ENCODE measurements at places on chromosomes 5 and 9.
A peak's percentile ranks its signal among the peaks of the same experiment; 100 is the strongest.

DNA sequence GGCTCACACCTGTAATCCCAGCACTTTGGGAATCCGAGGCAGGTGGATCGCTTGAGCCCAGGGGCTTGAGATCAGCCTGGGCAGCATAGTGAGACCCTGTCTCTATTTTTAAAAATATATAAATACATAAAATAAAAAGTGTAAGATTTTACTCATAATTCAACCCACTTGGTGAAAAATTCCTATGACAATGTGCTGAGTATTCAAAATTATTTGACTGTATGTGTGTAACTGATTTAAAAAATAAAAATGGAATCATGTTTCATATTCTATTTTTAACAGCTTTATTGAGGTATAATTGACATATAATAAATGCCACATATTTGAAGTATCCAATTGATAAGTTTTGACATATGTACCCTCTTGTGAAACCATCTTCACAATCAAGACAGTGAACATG lies 22.8 kb downstream of the GM2A start:
- no peak for DNase-seq

DNA sequence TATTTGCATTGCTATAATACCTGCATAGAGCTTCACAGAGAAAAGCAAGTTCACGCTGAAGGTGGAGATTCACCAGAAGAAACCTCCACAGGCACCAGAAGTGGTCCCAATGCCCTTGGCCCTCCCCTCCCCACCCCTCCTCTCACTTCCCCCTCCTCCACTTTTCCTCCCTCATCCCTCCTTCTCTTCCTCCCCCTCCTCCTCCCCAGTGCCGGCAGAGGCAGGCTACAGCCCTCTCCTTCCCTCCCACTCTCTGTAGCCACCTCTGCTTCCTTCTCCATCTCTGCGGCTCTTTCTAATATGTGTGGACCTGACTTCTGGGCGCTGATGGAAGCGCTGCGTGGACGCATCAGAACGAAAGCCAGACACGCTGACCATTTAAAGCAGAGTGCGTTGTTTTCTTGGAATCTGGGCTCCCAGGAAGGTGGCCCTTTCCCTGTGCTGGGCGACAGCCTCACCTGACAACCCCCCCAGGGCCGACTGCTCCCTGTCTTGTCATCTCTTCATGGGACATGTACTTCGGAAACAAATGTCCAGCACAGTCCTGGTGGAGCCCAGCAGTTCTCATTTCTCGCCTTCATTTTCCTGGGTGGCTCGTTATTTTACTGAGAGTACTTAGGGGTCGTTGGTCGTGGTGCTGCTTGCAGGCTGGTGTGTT lies 29.5 kb downstream of the NDUFS6 start:
- DNase-seq, result no peak

DNA sequence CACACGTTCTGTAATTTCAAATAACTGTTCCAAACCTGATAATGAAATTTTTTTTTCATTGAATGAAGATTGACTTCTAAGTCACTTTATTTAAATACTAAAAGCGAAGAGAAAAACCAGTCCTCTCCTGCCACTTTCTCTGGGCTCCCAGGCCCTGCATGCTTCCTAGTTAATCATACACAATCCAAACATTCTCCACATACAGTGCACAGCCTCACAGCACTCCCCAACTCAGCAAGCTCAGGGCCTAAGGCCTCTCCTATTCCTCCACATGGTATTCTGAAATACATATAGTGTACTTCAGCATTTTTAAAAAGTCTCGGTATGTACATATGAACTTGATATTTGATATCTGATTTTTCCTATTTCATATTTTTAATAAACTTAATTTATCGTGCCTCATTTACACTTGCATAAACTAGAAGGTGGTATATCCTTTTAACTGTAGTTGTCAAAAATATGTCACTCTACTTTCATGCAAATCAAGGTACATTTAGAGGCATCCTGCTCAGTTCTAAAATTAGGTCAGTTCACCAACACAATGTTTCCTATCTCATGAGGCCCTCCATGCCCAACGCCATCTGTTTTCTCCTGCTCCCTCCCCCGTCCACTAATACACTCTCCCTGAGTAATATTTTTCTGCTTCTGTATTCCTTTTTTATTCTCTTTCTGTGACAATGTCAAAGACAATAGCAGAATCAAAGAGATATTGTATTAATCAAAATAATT lies 206.7 kb downstream of the ARRDC3 start:
- DNase-seq, result no peak

- no peak for DNase-seq
Observed at GRCh38 chr5:154278908-154279307, 88.4 kb downstream of the GALNT10 start.

DNA sequence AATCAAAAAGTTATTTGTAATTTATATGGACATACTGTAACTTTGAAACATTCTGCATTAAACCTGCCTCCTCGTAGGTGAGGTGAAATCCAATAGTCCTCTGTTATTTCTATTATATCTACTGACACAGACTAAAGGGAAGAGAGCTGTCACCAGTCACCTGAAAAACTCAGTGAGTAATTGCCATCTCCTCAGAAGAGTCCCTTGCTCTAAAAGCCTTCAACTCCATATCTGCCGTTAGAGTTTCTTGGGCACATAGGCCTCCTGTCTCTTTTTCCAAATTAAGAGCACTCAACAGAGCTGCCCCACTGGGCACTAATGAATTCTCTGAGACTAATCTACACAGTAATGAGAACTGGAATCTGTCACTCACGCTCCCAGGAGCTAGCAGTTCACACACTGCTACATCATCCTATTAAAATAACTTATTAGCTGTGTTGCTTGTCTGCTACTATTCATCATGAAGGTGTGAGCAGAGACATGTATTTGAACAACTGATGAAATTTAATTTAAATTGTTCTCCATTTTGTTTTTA lies 67.3 kb upstream of the VCAN start:
- peak; percentile 9 for DNase-seq

DNA sequence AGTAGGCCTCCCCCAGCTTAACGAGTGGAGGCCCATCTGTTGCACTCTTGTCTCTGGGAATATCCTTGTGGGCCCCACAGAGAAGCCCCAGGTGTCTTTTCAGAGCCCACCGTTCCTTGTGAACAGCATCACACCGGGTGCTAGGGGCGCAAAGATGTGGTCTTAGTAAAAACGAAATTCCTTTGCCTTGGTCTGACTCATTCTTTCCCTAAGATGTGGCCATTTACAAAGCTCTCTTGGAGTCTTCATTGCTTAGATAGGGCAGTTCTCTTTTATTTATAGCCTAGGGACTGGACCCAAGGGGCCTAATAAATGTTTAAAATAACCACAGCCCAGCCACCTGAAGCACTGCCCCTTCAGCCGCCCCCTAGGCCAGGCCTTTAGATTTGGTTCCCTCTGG lies 52.8 kb upstream of the RPL26L1 start:
- DNase-seq, result no peak

GRCh38 chr5:2877522-2877921 lies 126.0 kb upstream of the IRX2 start:
- DNase-seq, result no peak

DNA sequence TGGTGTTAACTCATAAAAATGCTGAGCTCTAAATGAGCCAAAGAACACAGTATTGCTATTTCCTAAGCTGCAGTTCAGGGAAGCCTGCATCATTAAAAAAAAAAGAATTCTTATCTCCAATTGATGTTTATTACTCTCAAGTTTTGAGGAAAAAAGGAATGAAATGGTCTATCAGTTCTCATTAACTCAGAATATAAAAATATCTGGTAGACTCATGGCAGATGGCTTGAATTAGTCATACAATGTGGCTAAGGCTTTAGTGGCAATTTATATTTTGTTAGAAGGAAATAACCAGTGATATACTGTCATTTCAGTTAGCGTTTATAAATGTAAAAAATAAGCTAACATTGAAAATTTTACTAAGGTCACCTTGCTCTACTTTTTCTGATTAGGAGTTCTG lies 1403.4 kb upstream of the C9orf72 start:
- no peak for DNase-seq

DNA sequence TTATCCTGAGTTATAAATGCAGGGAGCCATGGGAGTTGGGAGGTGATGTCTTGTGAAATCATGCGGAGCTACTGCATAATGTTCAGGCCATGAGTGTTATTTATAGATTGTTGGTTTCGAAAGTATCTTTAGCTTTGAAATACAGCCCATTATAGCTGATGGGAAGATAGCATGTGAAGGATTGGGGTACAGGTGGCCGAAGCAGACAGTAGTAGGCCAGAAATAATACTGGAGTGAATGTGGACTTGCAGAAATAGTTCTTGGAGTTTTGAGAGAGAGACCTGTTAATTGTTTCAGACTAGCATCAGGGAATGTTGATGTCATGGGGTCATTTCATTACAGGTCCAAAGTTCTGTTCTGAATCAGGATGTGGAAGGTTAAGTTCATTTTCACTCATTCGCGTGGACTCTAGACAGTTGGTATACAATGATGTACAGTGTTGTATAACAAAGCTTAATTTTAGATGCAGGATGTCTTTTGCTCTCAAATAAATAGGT lies 3.8 kb downstream of the ATP6V1G1 start:
- no peak for DNase-seq

DNA sequence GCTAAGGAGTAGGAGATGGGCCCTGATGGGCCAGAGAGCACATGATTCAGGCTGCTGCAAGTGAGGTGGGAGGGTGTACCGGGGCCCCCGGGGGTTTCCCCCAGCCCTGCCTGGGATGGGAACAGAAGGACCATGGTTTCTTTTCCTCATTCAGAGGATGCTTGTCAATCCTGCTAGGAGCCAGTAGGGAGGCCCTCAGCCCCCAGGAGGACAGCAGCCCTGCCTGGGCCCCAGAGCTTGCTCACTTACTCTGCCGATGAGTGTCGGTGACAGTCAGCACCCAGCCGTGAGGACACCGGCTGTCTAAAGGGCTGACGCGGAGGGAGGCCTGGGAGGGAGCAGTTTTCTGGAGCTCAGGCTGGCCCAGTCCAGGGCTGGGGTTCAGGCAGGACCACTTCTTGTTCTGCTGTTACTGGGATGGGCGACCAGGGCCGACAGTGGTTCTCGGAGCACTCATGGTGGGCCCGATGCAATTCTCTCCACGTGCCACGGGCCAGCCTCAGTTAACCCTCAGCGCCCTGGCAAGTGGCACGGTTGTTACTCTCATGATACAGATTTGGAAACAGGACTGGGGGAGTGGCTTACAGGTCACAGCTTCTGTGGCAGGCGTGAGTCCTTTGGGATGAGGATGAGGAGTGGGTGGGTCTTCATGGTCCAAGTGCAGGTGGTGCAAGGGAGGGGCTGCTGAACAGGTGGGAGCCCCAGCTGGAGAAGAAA lies 1.8 kb downstream of the ARRDC1 start:
- no peak for DNase-seq

DNA sequence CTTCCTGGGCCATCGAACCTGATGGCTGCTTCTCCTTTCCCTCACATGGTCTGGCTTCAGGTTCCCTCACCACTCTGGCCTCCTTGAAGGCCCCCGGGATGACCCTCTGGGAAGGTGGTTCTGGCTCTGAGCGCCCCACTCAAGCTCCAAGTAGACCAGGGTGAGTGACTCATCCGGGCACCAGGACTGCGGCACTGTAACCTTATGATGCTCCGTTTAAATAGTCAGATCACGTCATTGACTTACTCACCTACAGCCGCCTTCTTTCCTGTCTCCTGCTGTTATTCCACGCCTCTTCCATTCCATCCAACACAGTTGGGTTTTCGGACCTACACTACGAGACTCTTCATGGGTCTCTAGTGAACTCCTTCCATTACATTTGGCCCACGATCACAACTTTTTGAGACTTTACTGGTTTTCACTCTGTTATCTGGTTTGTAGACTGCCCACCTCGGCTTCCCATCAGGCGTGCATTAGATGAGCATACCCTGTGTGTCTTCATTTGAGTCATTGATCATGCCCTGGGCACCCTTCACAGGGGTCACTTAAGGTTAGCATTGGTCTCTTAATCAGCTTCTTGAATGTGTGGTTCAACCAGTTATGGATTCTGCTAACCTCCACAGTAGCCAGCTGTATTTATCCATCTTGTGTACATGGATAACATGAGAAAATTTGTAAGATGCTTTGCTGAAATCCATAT lies 138.8 kb upstream of the LMX1B start:
- no peak for DNase-seq

DNA sequence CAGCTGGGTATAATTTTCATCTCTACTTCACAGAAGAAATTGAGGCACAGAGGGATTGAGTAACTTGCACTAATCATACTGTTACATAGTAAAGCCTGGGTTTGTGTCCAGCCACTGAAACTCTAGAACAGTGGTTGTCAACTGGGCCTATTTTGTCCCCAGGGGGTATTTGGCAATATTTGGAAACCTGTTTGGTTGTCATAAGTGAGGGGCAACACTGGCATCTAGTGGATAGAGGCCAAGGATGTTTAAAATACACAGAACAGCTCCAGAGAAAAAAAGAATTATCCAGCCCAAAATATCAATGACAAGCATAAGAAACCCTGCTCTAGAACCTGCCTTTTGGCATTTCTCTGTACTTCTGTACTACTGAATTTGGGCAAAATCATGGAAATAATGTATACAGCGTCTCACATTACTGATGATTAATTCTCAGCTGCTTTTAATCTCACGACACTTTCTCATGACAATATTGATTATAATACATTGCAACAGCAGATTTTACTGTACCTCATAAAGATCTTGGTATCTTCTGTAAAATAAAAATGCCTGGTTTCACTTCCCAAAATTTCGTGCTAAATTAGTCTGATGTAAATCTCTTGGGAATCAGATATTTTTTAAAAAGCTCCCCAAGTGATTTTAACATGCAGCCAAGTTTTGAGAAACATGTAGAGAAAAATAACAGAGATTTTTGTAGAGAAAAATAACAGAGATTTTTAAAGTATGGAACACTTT lies 112.7 kb downstream of the RORB start:
- DNase-seq, result no peak

DNA sequence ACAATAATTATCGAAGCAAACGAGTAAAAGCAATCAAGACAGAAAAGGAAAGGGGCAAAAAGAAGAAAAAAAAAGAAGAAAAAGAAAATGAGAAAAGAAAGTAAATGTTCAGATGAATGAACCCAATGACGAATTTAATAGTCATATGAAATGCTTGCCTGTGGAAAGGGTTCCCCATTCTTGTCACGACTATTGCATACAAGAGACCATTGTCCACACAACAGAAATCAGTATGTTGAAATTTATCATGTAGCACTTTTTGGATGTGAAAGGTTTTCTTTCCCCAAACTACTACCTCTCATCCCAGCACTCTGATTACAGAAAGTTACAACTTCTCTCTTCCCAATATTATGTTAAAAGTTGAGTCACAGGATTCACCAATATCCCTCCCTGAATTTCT lies 162.4 kb downstream of the ZDHHC21 start:
- DNase-seq, result no peak
